ENCODE measurements at places on chromosomes 7 and 10.

- no peak for DNase-seq
- H3K4me1 ChIP-seq = no peaks in the 10 kb centered on the region
- H3K27ac ChIP-seq = no peak overlapping the region
- no peaks in the 10 kb centered on the region for H3K36me3 ChIP-seq
- H3K27me3 ChIP-seq = no peaks in the 10 kb centered on the region
Measured at GRCh38 chr7:144565586-144565985, 162.1 kb upstream of the NOBOX start.

GRCh38 chr10:17179002-17179401 is 22.5 kb downstream of the TRDMT1 start:
- H3K4me3 ChIP-seq = no peak overlapping the region
- no peaks in the 10 kb centered on the region for H3K27me3 ChIP-seq
- no peak for DNase-seq
- H3K4me1 ChIP-seq = peaks cover 3% of the 10 kb centered on the region
- H3K36me3 ChIP-seq = no peaks in the 10 kb centered on the region

- no peaks in the 10 kb centered on the region for H3K27me3 ChIP-seq
- no peaks in the 10 kb centered on the region for H3K4me1 ChIP-seq
- no peak for DNase-seq
Measured at GRCh38 chr7:46170792-46171191, 249.7 kb upstream of the IGFBP3 start.

DNA sequence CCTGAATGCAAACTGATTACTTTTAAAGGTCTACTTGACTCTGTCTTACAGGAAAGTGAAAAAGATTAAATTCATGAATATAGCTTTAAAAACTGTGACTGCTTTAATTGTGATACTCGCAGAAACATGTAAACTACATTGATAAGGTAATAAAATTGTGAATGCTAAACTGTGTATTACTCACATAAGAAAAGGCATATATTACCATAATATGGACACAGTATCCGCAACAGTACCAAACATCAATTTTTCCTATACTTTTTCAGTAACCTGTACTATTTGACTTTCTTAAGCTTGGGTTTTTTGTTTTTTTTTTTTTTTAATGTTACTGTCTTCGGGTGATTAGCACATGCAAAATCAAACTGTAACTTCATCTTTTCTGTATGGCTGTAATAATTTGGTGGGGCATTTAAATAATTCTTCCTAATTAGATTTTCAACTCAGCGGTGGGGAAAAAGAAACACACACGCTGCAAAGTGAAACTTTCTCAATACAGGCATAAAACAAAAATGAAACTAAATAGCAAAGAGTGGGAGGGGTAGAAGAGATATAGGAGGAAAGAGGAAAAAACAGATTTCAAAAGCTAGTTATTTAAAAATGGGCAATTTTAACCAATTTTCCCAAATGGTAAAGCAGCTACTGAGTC is 23.2 kb downstream of the NT5C3A start:
- H3K4me1 ChIP-seq = peaks cover 32% of the 10 kb centered on the region
- peak; percentile 52 for DNase-seq
- H3K27ac ChIP-seq = peak overlapping the region; percentile 39
- no peaks in the 10 kb centered on the region for H3K27me3 ChIP-seq
- H3K4me3 ChIP-seq = peak overlapping the region; percentile 79

DNA sequence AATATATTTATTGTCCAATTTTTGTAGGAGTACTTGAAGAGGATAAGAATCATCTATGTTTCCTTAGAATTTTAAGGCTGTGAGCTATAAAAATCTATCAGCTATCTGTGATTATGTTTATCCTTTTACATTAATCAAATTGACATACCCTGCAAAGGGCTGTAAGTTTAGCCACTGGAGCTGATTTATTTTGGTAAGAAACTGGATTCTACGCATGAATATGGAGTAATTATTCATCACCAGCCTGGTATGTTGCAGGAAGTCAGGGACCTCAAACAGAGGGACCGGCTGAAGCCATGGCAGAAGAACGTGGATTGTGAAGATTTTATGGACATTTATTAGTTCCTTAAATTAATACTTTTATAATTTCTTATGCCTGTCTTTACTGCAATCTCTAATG is 696.9 kb downstream of the DNAJB9 start:
- H3K4me3 ChIP-seq = no peak overlapping the region
- no peak for DNase-seq
- no peaks in the 10 kb centered on the region for H3K4me1 ChIP-seq

Measured in B cell (primary cell).